ENCODE measurements at places on chromosomes 2 and 18.

- no peak for DNase-seq
Measured at GRCh38 chr2:239691720-239692119, 290.9 kb upstream of the HDAC4 start.

DNA sequence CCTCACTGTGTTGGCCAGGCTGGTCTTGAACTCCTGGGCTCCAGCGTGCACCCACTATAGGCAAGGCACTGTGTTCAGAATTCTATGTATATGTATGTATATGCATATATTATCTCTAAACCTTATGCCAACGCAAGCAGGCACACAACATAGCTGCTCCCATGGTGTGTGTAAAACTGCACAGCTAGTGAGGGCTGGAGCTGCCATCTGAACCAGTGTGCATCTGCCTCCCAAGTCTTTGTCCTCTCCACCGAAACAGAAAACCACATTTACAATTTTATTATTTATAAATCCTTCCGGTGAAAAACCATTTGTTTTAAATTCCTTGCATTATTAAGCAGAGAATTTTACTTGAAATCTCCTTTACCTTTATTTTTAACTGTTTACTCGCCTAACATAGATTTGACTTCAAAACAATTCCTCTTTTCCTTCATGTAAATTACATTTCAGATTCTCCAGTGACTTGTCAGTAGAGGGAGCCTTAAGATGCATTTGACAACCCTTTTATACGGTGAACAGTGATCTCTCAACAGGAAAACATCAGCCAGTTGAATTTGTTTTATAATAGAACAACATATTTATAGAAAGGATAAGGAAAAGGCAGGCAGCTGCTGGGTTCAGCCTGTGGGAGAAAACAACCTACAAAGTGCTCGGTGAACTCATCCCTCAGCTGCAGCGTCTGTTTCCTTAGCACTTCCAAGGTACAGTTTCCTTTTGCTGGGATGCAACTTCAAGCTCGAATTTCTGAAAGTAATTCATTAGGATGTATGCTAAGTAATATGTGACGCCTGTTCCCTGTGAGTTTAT lies 101.2 kb downstream of the MYT1L start:
- DNase-seq = no peak

DNA sequence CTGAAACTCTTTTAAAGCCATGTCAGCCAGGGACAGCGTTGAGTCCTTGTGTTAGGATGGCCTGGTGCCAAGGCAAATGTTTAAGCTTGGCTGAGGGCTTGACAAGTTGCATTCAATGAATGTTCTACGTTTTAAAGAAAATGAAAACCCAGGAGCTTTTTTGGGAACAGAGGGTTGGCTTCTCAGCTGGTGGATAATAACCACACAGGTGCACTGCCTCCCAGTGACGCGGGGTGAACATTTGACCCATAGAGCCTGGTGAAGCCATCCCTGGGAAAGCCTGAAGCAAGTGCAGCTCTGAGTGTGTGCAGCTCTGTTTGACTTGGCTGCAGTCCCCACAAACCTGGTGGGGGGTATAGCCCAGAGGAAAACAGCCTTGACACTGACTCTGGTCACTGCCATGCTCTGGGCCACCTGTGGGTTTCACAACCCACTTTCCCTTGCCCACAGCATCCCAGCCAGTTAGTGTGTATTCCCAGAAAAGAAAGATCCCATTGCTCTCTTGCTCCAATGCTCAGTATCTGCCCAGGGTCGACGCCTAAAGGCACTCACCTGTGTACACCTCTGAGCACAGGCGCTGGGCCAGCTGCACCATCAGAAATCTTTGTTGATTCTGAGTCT lies 874.9 kb downstream of the RNF144A start:
- DNase-seq = no peak

DNA sequence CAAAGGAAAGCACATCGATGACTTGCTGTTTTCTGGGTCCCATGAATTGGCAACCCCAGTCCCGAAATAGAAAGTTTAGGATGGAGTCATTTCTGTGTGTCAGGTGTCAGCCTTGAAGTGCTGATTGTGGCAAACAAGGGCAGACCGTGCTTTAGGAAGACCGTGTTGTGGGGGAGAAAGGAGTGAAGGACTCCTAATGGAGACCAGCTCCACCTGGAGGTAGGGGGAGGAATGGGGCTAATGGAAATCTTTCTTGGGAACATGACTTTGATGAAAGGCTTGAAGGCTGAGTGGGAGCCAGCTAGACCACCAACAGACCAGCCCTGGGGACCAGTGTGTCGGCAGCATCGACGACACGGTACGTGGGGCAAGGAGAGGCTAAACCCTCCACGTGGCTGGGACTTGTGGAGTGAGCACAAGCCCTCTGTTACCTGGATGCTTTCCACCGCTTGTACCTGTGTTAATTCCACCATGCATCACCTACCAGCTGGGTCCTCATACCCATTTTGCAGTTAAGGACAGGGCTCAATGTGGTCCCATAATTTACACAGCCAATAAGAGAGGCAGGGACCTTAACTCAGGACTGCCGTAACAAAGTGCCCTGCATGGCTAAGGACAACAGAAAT lies 104.2 kb downstream of the SH3BP4 start:
- no peak for DNase-seq

DNA sequence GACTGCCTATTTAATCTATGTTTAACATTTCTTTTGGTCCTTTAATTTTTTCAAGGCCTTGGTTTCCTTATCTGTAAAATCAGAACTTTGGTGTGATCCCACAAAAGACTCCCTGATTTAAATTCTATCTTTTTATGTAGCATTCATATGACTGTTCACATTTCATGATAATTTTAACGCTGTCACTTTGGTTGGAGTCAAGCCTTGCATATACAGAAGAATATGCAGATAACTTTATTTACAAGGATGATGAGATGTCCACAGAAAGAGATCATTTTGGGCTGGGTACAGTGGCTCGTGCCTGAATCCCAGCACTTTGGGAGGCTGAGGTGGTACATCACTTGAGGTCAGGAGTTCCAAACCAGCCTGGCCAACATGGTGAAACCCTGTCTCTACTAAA lies 38.4 kb upstream of the SOS1 start:
- DNase-seq = no peak

- DNase-seq = no peak
Measured at GRCh38 chr2:225637259-225637658, 237.7 kb downstream of the NYAP2 start.

GRCh38 chr18:45412577-45412976 lies 202.7 kb upstream of the SLC14A2 start:
- DNase-seq = no peak

DNA sequence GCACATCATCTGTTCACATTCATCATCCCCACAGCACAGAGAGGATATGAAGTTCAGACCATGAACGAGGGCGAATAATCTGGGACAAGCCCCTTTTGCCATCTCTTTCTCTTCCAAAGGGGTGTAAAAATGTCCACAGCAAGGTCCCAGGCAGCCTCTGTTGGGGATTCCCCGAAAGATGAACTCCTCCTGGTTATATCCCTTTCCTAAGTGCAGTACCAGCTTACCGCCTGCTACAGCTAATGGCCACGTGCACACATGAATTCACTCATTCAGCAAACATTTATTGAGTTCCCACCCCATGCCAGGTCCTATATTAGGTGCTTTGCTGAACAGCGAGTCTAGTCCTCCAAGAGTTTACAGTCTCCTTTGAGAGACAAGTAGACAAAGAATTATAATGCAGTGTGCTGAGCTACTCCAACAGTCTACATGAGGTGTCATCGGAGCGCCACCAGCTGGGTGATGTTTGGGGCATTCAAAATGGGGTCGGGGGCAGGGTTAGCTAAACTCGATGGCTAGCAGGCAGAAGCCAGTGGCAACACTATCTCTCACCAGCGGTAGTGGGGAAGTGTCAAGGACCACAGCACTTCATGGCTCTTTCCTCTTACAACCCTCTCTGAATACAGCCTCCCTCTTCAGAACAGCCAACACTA lies 228.9 kb downstream of the TMEM163 start:
- DNase-seq = no peak

- no peak for DNase-seq
Measured at GRCh38 chr2:7438855-7439254, 521.6 kb downstream of the RNF144A start.

- DNase-seq = no peak
Measured at GRCh38 chr2:198385856-198386255, 581.5 kb downstream of the PLCL1 start.

GRCh38 chr18:40866013-40866645 lies 1088.9 kb upstream of the PIK3C3 start:
- DNase-seq = no peak

DNA sequence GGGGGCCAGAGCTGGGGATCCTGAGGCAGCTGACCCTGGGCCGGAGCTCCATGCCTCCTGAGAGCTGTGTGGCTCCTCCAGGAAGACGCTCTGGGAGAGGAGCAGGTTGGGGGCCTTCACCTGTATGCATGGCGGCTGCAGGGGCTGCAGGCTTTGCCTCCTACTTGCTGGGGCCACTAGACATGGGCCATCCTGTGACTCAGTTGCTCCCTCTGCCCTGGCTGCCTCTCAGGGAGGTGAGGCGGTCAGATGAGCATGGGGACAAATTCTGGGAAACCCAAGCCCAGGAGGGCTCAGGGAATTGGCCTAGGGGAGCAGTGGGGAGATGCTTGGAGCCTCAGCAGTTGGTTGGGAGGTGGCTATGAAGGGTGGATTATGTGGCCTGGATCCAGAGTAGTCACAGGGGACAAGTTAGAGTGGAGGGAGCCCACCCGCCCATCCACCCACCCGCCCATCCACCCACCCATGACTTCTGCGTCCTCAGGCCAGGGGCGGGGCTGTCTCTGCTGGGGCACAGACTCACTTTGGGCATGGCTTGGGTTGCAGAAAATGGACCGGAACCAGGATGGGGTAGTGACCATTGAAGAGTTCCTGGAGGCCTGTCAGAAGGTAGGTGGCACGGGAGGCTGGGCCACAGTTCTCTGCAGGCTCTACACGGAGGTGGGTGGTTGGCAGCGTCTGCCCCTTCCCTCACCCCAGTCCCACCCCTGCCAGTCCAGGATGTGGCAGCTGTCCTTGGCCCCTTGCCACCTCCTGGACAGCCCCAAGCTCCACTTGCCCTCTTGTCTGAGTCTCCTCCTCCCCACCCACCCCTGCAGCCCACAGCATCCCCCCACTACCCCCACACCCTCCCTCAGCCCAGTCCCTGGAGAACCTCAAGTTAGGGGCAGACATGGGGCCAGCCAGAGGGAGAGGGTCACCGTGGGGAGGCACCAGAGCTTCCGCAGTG lies 19.5 kb upstream of the FAHD2A start:
- peak; percentile 10 for DNase-seq

- peak; percentile 34 for DNase-seq
Measured at GRCh38 chr2:216849987-216850386, 9.9 kb downstream of the TNP1 start.

DNA sequence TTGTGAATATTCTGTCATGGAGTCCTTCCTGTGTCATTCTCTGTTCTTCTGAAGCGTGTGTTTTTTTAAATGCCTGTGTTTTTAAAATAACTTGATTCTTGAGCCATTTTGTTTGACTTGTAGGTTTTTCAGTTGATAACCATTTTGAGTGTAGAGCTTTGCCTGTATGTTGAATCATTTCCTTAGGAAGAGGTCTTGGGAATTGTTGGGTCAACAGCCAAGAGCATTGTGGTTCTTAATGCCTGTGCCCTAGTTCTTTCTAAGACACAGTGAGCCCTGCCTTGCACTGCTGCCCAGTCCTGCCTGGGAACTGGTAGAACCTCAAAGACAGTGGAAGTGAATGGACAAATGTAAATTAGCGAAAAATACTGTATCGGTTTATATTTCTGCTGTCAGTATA lies 25.9 kb downstream of the RAB12 start:
- DNase-seq = no peak

DNA sequence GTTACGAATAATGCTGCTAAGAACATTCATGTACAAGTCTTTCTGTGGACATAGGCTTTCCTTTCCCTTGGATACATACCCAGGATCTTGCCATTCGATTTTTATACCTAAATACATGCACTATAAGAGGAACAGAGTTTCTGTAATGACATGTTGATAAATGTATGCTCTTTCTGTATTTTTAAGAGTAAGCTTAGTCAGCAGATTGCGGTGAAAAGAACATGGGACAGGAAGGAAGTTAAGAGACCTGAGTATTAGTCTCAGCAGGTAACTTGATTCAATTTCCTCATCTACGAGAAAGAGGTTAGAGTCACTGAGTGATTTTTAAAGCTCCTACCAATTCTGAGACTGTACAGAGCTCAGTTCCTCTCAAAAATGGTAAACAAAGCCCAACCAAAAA lies 2.6 kb upstream of the TLK1 start:
- no peak for DNase-seq

- DNase-seq = no peak
Measured at GRCh38 chr2:60075048-60075447, 478.4 kb downstream of the BCL11A start.

DNA sequence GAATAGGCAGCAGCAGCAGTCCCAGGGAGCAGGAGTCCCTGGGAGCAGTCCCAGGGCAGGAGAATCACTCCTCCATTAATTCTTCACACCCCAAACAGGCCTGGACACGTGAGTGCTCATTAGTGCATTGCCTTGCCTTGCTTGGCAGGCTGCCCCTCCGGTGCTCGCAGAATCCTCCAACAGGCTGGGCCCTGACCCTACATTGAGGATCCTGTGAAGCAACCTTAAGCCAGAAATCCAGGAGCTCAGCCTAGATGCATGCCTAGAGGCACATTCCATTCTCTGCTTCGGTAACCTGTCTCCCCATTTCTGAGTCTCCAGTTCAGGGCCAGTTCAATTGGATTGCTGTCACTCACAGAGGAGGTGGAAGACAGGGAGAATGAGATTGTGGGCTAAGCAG lies 97.4 kb upstream of the LRATD1 start:
- no peak for DNase-seq

- no peak for DNase-seq
Measured at GRCh38 chr18:25282282-25282681, 69.7 kb downstream of the ZNF521 start.

DNA sequence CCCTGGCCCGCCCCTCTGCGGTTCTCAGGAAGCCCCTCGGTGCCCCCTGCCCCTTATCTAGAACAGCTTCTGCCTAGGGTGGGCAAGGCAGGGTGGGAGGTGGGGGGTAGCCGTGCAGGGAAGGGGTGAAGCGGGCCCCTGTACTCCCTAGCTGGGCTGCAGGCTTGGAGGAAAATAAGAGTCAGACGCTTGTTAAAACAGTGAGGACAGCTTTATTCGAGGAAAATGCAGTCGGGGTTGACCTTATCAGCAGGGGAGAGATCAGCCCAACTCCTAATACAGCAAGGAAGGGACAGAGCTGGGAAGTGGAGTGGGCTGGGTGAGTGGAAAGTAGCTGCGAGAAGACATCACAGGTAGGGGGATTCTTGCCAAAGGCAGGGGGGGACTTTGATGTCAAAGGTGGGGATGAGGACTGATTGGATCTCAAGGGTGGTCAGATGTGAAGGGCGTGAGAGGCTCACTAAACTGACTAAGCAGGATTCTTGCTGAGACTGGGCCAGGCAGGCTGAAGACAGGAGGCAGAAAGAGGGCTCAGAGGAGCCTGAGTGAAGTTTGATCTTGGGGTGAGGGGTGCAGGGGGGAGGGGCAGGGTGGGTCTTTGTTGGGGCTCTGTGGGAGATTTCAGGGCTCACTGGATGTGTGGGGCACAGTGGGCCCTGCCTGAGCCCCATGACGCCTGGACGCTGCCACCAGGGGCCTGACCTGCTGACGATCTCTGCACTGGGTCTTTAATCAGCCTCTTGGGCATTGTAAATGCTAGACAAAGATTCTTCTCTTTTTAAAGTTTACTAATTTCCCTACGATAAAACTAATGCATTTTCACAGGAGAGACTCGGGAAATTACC lies 29.9 kb downstream of the HPCAL1 start:
- no peak for DNase-seq

- DNase-seq = no peak
Measured at GRCh38 chr18:63097178-63097577, 222.4 kb downstream of the BCL2 start.

GRCh38 chr2:156756516-156756915 lies 320.3 kb downstream of the GPD2 start:
- DNase-seq = no peak
